Activated T-cell treated with anti-CD3 and anti-CD28 coated beads, Interleukin-2, amount 50 U/mL, for 24 hours (primary cell): ENCODE measurements at places on chromosomes 11 and 22.

GRCh38 chr11:94178331-94178730 is 49.7 kb downstream of the PANX1 start:
- DNase-seq: no peak

DNA sequence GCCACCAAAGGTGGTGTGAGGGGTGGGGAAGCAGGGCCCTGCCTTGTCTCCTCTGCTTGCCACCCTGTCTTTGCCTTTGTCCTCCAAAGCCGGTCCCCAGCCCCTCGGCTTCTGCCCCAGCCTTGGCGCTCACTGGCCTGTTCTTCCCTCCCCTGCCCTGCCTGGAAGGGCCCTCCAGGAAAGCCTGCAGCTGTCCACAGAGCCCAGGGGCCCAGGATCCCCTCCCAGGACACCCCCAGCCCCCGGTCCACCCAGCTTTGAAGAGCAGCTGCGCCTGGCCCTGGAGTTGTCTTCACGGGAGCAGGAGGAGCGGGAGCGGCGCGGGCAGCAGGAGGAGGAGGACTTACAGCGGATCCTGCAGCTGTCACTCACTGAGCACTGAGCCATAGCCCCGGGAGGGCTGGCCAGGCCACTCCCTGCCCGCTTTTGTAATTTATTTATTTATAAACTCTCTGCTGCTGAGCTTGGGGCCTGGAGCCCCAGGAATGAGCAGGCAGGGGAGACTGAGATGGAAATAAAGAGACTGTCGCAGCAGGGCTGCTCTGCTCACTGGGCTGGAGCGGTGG is 1.3 kb upstream of the SSH3 start:
- DNase-seq: peak; percentile 31

- DNase-seq: no peak
Measured at GRCh38 chr22:25447067-25447685, 117.3 kb upstream of the GRK3 start.

DNA sequence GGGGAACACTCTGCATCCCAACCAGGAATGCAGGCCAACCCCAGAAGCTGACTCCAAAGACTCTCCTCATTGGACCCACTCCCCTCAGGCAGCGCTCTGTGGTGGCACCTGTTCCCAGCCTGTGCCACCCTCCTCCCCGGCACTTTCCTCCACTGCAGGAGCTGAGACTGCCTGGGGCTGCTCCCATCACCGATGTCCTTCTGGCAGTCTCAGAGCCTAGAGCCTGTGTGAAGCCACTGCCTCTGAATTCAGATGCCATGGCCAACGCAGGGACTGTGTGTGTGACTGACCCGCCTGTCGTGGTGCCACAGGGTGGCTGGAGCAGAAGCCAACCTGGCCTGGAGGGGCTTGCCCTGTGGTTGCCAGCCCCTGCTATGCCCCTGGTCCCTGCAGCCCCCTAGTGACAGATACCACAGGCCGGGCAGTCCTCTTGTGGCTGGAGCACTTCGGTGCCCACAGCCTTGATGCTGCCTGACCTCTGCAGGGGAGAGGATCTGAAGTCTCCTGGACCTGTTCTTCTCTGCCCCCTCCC is 43.2 kb downstream of the TBX1 start:
- no peak for DNase-seq

DNA sequence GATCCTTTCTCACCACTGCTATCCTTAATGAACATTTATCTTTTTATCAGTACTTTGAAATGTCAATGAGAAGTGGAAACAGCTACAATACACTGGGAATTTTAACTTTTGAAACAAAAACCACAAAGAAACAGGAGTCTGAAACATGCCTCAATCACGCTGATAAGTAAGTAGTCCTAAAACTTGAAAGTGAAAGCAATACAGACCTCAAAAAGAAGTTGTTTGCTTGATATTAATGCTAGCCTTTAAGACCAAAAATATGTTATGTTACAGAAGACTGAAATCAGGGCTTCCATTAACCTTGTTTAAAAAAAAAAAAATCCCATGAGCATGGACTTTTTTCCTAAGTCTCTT is 21.3 kb downstream of the PHF21A start:
- no peak for DNase-seq

- DNase-seq: peak; percentile 63
Measured at GRCh38 chr11:118051136-118051610, 25.7 kb upstream of the TMPRSS4 start.

DNA sequence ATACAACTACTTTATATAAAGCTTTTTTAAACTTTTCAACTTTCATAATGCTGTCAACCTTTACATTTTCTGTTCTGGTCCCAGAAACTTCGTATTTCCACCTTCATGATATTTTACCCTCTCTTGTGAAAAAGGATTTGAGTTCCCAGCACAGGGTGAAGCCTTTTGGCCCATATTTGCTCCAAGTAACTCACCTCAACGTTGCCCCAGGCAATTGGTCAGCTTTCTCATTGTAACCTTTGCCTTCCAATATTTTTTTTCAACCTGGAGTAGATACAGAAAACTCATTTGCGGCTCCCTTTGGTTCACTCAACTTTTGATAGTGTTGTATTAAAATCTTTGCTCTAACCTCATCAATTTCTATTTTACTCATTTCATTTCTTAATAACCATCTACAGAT is 21.1 kb upstream of the FAR1 start:
- no peak for DNase-seq

GRCh38 chr11:130002352-130002845 is at the start of gene PRDM10:
PRDM10 (minus strand) TSS chr11:130002835; CDS start chr11:129960964, 41,871 bp downstream.
- peak; percentile 94 for DNase-seq

DNA sequence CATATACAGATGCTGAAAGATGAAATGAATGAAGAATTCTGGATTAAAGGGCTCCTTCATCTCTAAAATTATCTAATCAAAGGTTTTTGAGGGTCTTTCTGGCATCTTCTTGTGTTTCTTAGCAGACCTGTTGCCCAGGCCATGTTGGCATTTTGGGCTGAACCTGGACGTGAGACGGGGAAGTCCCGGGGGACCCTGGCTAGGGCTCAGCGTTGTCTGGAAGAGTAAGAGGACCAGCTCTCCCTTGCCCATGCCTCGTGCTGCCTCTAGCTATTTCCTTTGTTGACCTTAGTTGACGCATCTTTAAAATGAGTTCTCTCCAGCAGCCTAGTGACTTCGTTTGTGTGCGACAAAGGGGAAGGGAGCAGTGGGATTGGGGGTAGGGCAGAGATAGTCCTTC is 152.2 kb downstream of the ST3GAL4 start:
- DNase-seq: no peak

DNA sequence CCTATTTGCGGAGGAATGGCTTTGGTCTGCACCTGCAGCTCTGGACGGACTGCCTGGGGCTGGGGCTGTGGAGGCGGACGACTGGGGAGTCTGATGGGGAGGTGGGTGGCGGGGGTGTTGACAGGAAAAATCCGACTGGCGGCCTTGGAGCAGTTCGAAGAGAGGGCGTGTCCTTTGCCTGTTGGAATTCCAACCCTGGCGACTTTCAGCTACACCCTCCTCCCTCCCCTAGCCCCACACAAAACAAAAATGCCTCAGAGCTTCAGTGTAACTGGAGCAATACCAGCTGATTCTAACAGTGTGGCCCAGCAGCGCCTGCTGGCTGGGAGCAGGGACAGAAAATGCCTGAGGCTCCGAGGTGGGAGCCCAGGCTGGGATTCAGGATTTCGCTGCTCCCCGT is 85.4 kb downstream of the ATXN10 start:
- DNase-seq: no peak

DNA sequence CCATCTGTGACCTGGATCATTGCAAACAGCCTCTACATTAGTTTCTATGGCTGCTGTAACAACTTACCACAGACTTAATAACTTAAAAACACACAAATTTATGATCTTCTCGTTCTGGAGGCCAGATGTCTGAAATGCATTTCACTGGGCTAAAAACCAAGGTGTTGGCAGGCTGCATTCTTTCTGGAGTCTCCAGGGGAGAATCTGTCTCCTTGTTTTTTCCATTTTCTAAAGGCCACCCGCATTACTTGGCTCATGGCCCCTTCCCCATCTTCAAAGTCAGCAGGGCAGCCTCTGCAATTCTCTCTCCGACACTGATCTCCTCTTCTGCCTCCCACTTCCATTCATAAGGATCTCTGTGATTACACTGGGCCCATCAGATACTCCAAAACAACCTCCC is 11.6 kb downstream of the SCGB1A1 start:
- no peak for DNase-seq

GRCh38 chr11:61691380-61692156 is 11.4 kb downstream of the DAGLA start:
- no peak for DNase-seq

DNA sequence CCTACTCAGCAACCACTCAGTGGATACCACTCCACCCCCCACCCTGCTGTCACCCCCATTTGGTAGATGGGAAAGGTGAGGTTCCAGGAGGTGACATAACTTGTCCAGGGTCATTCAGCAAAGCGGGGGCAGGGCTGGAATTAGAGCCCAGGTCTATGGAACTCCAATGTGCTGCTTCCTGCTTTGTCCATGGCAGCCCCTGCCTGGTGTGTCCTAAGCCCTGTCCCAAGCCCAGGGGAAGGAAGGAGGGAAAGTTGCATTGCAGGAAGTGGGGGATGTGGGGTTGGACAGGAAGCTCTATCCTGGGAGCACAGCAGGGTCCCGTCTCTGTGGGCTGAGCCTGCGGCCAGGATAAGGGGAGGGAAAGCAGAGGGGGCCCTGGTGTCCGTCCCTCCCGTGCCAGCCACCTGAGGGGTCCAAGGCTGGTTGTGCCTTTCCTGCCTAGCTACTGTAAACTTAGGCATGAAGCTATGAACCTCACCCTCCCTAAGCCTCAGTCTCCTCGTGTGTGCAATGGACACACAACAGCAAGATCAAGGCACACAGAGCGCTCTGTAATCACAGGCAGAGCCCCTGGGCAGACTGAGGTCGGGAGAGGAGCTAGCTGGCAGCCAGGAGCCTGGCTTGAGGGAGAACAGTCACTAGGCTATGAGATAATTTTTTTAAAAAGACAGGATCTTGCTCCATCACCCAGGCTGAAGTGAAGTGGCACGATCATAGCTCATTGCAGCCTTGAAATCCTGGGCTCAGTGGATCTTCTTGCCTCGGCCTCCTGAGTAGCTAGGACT is 12.9 kb downstream of the GAL3ST1 start:
- DNase-seq: no peak

DNA sequence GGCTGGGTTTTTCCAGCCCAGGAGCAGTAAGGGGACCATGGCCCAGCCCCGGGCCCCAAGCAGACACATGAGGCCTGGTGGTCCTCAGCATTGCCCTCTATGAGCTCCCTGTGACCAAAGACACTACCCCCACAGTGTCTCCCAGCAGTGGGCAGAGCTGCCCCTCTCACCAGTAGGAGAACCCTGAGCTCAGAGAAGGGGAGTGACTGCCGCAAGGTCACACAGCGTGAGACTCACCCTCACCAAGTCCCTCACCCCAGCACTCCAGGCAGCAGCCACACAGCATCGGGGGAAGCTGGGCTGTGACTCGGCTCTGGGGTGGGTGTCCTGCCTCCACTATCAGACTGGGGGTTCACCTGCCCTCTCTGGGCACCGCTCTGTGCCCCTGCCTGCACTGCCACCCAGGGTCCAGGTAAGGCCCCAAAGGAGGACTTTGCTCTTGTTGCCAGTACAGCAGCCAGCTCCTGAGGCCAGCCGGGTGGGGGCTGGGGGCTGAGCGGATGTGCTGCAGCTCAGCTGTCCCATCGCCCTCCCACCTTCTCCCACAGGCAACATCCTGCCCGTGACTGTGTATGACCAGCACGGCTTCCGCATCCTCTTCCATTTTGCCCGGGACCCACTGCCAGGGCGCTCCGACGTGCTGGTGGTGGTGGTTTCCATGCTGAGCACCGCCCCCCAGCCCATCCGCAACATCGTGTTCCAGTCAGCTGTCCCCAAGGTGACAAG is 7.9 kb upstream of the SH3BP1 start:
- DNase-seq: peak; percentile 38

DNA sequence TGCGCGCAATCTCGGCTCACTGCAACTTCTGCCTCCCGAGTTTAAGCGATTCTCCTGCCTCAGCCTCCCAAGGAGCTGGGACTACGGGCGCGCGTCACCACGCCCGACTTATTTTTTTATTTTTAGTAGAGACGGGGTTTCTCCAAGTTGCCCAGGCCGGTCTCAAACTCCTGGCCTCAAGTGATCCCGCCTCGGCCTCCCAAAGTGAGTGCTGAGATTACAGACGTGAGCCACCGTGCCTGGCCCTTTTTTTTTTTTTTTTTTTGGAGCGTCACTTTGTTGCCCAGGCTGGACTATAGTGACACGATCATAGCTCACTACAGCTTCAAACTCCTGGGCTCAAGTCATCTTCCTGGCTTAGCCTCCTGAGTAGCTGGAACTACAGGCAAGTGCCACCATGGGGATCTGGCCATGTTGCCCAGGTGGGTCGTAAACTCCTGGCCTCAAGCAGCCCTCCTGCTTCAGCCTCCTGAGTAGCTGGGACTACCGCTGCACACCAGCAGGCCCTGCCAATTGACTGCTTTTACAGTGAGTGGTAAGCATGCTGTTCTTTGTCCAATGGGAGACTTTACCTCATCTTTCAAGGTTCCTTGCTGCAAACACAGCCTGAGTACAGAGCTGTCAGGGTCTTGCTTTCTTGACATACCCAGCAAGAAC is 600 bp upstream of the CENPM start:
- no peak for DNase-seq

DNA sequence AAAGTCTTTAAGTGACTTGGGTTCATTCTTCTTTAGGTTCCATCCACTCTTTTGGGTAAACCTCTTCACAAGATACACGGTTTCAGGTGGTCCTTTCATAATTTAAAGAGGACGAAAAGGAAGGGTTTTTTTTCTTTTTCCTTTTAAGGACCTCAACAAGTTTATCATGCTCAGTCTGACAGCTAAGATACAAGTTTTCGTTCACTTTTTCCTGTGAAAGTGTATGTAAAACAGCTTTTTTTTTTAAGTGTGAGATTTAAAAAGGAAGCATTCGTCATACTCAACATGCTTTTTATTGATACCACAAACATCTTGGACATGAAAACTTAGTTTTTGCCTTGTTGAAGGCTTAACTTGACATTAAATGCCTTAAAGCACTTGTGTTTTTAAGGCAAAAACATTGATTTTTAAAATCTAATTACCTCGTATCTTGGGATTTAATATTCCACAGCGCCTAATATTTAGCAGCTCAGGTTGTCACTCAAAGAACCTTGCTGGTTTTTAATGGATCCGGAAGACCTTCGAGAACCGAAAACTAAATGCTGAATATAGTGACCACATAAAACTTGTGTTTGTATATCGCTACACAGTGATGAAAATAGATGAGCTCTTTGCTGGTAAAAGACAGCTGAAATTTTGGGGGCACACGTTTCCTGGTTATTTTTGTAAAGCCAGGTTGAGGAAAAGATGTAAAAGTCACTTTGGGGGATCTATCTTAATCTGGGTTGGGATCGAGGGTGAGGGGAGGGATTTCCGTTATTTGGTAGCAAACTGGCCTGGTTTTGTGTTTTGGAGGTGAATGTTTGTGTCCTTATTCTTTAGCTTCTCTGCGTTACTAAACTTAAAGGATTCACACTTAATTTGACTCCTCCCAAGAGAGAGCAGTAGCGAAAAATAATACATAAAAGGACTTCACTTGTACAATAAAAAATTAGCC is 2.3 kb downstream of the PCF11 start:
- no peak for DNase-seq

- no peak for DNase-seq
Measured at GRCh38 chr22:17815703-17816254, 41.5 kb upstream of the BID start.
